ENCODE measurements at places on chromosomes 3 and 15.

DNA sequence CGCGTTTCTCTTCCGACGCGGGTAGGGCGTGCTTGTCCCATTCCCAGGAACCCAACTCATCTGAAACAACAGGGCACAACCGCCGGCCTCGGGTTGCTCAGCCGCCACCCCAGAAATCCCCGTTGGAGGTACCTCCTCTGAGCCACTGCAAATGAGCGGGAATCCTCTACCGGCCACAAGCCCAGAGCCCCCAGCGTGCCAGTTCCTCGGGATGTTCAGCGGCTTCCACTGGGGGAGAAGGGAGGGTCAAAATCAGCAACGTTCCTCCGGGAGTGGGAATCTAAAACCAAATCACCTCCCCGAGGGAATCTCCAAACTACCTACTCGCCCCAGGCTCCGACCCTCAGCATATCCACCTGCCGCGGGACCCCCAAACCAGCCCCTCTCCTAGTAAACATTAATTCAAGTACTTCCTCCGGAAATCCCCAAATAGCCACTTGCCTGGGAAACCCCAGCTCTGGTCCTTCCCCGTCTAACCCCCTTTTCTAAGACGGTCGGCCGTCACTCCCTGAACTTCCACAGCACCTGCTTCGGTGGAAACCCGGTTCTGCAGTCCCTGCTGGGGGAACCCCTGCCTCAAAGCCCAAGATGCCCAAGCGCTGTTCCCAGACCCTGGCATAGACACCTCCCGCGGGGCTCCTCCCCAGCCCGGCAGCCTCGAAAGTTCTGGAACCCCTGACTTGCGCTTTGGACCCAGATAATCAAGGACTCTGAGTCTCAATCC is 887 bp downstream of the OXTR start:
- DNase-seq = no peak

DNA sequence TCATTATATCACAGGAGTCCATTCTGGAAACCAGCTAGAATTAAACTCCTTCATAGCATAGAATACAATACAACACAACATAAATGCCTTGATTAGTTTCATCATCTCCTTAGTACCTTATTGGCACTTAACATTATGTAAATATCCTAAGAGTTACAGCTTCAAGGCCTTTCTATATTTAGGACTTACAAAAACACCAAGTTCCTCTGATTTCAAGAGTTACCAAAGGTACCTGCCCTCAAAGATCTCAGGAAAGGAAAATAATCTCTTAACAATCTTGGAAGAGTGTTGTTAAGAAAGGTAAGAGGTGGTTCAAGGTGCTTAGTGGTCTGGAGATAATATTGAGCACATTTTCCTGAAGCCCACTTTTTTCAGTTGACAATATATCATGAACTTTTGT is 477.7 kb downstream of the IGSF11 start:
- DNase-seq = no peak

DNA sequence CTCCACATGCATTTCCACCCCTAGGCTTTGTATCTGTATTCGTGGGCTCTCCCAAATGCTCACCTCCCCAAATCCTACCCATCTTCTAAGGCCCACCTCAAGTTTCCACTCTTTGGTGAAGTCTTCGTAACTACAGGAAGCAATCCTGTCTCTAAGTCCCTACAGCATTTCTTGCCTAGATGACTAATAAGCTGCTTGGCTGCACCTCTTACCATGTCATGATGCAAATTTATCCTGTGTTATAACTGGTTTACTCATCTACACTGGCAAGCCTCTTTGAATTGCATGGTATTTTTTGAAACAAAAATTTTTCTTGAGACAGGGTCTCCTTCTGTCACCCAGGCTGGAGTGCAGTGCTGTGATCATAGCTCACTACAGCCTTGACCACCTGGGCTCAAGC is 73.3 kb downstream of the SETMAR start:
- DNase-seq = no peak

DNA sequence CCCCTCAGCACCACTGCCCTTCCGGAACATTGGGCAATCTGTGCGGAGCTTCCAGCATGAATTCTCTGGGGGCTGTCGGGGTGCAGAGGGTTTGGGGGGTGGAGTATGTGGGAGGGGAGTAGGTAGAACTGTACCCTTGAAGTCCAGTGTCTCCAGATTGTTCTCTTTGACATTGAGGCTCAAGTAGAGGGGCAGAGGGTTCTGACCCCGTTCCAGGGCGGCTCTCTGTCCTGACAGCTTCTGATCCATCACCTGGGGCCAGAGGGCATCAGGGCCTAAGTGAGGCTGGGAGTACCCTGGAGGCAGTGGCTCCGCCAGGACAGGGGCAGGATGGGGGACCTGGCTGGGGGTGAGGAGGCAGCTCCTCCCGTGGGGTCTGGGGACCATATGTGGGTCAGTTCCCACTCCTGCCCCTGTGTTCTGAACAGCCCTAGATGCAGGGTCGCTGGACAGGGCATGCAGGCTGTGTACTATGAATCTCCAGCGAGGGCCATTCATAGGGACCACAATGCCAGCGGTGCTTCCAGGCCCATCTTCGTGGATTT is 22.1 kb downstream of the PLA2G4D start:
- no peak for DNase-seq

GRCh38 chr3:37204314-37204713 is 29.9 kb upstream of the LRRFIP2 start:
- no peak for DNase-seq

- no peak for DNase-seq
These were observed 72.8 kb downstream of the UBE3A start for GRCh38 chr15:25366058-25366457.

GRCh38 chr15:80841541-80841940 is 62.4 kb downstream of the CEMIP start:
- no peak for DNase-seq

- no peak for DNase-seq
These were observed 33.7 kb upstream of the IGF1R start for GRCh38 chr15:98614681-98615080.

Data from T-helper 1 cell (primary cell).